ENCODE measurements at places on chromosomes 3 and 15. TPM values are rescaled to one million over a fixed set of nuclear protein-coding genes. Genes with fewer than 3 reads are reported as not detected.

DNA sequence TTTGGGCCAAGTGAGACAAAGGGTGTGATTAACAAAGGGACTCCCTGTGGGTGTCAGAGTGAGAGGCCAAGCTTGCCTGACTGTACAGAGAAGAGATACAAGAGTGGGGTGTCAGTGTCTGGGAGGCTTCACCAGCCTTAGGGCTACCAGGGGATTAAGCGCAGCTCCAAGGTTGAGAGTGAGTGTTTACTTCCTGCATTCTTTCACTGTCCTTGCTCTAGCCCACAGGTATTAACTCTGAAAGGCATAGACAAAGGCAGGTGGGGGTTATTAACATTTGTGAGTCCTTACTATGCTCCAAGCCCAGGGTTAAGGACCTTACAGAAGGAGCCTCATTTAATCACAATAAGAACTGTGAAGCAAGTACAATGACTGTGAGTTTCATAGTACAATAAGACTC lies 107.6 kb downstream of the IL20RB start:
- no peak for DNase-seq

- DNase-seq = no peak
Observed at GRCh38 chr3:158663246-158663645, 9.2 kb downstream of the LXN start.

GRCh38 chr15:89444241-89445225 lies 51.9 kb downstream of the RHCG start:
- no peak for DNase-seq

The MDFIC2 gene
- total RNA-seq = not detected

The PLCL2 gene
- 25.0 TPM for total RNA-seq

The SKOR1 gene
- total RNA-seq = 0.34 TPM

The CALML4 gene
- 1.6 TPM for total RNA-seq

The KBTBD13 gene
- 1.8 TPM for total RNA-seq

The MYO5C gene
- total RNA-seq = 2.2 TPM
